ENCODE measurements at places on chromosomes 2 and 18. TPM values are rescaled to one million over a fixed set of nuclear protein-coding genes. Genes with fewer than 3 reads are reported as not detected.

GRCh38 chr2:172090044-172090961, 5.0 kb downstream of the DLX1 start:
- H3K36me3 ChIP-seq: no peaks in the 10 kb centered on the region
- peaks cover 32% of the 10 kb centered on the region for H3K4me1 ChIP-seq
- no peak overlapping the region for H3K4me3 ChIP-seq
- peaks cover 13% of the 10 kb centered on the region for H3K27me3 ChIP-seq
- H3K27ac ChIP-seq: no peak overlapping the region
- DNase-seq: no peak

The ALPG gene
- not detected for total RNA-seq

- H3K27ac ChIP-seq: no peak overlapping the region
- H3K4me3 ChIP-seq: no peak overlapping the region
- no peaks in the 10 kb centered on the region for H3K27me3 ChIP-seq
- no peak for DNase-seq
- H3K4me1 ChIP-seq: no peaks in the 10 kb centered on the region
- H3K36me3 ChIP-seq: no peaks in the 10 kb centered on the region
These were observed 36.2 kb downstream of the THADA start for GRCh38 chr2:43559391-43560230.

DNA sequence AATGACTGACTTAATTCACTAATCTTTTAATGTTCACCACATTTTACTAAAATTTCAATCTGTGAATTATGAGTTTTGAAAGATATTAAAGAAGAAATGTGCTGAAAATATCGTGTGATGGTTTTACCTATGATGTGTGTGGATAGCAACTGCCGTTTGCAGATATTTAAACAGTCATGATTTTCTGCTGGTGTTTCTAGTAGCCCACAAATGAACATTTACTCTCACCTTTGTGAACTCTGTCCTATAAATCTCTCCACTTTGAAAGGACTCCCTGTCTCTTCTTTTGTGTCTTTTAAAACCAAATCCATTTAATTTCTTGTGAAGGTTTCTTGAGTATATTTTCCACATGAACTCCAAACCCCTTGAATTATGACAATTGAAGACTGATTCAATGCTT, 771.2 kb upstream of the SALL3 start:
- DNase-seq: no peak
- H3K4me3 ChIP-seq: no peak overlapping the region

GRCh38 chr18:37443325-37444055, 122.1 kb downstream of the CELF4 start:
- no peak overlapping the region for H3K27ac ChIP-seq
- no peaks in the 10 kb centered on the region for H3K36me3 ChIP-seq
- no peak overlapping the region for H3K4me3 ChIP-seq
- no peaks in the 10 kb centered on the region for H3K27me3 ChIP-seq
- DNase-seq: no peak

- no peak overlapping the region for H3K4me3 ChIP-seq
- no peak overlapping the region for H3K27ac ChIP-seq
- no peaks in the 10 kb centered on the region for H3K4me1 ChIP-seq
- H3K27me3 ChIP-seq: no peaks in the 10 kb centered on the region
- peaks cover 11% of the 10 kb centered on the region for H3K36me3 ChIP-seq
- peak; percentile 4 for DNase-seq
These were observed 154.6 kb downstream of the ANKRD36 start for GRCh38 chr2:97267411-97268074.

- peak overlapping the region; percentile 97 for H3K4me3 ChIP-seq
- peak overlapping the region; percentile 87 for H3K27ac ChIP-seq
- no peaks in the 10 kb centered on the region for H3K27me3 ChIP-seq
These were observed 443 bp downstream of the CPSF3 start for GRCh38 chr2:9423922-9424272.

GRCh38 chr2:47014564-47015051, 99.0 kb upstream of the MCFD2 start:
- no peaks in the 10 kb centered on the region for H3K27me3 ChIP-seq
- DNase-seq: no peak
- peaks cover 19% of the 10 kb centered on the region for H3K36me3 ChIP-seq
- no peaks in the 10 kb centered on the region for H3K4me1 ChIP-seq
- H3K4me3 ChIP-seq: no peak overlapping the region
- peak overlapping the region; percentile 14 for H3K27ac ChIP-seq

The LBX2 gene
- 4.4 TPM for total RNA-seq

GRCh38 chr2:61471905-61472805, 1.3 kb upstream of the USP34 start:
- H3K4me3 ChIP-seq: peak overlapping the region; percentile 98
- no peaks in the 10 kb centered on the region for H3K27me3 ChIP-seq
- peaks cover 16% of the 10 kb centered on the region for H3K36me3 ChIP-seq
- DNase-seq: no peak
- H3K27ac ChIP-seq: peak overlapping the region; percentile 99

GRCh38 chr18:76390452-76391035, 104.5 kb downstream of the ZNF516 start:
- no peak for DNase-seq
- no peaks in the 10 kb centered on the region for H3K36me3 ChIP-seq
- H3K4me3 ChIP-seq: no peak overlapping the region
- H3K27ac ChIP-seq: no peak overlapping the region
- H3K27me3 ChIP-seq: no peaks in the 10 kb centered on the region
